ENCODE measurements at places on chromosomes 12 and 14.

DNA sequence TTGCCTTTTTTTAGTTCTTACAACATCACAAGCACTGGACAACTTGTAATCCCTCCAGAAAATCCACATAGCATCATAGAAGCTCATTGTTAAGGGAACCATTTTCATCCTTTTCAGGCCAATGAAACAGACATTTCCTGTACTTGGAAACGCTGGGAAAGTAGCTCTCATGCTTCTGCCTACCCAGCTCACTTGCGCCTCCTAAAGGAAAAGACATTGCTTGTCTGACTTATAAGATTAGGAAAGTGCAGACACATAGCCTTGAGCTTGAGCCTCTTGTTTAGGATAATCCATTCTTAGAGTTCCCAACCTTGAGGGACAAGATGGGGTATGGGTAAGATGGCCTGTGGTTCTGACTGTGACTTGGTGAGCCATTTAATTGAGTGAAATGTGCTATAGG is 589.5 kb downstream of the NOVA1 start:
- no peak for DNase-seq

DNA sequence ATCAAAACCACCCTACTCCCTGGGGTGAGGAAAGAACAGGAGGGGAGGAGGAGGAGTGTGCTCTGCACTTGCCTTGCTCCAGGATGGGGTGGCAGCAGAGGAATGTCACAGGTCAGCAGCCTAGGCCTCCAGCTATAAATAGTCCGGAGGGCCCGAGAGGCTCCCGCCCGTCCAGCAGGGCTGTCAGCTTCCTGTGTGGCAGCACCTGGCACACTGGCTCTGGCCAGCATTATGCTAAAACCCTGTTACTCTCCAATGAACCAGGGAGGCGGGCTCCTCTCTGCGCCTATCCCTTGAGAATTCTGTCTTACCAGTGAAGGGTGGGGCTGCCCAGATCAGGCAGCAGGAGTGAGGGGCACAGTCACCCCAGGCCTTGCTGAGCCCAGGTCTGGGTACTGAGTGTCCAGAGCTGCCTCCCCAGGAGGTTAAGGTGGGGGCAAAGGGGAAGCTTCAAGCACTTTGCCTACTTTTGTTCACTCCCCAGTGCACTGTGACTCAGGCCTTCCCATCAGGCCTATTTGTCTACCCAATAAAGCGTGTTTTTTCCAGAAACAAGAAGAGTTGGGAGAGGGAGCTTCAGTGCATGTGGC is 1.2 kb upstream of the COX14 start:
- peak; percentile 46 for DNase-seq

- no peak for DNase-seq
Measured at GRCh38 chr12:107552263-107552662, 133.3 kb upstream of the PWP1 start.

- DNase-seq: peak; percentile 29
Measured at GRCh38 chr14:88551980-88552431, 2.8 kb downstream of the PTPN21 start.

DNA sequence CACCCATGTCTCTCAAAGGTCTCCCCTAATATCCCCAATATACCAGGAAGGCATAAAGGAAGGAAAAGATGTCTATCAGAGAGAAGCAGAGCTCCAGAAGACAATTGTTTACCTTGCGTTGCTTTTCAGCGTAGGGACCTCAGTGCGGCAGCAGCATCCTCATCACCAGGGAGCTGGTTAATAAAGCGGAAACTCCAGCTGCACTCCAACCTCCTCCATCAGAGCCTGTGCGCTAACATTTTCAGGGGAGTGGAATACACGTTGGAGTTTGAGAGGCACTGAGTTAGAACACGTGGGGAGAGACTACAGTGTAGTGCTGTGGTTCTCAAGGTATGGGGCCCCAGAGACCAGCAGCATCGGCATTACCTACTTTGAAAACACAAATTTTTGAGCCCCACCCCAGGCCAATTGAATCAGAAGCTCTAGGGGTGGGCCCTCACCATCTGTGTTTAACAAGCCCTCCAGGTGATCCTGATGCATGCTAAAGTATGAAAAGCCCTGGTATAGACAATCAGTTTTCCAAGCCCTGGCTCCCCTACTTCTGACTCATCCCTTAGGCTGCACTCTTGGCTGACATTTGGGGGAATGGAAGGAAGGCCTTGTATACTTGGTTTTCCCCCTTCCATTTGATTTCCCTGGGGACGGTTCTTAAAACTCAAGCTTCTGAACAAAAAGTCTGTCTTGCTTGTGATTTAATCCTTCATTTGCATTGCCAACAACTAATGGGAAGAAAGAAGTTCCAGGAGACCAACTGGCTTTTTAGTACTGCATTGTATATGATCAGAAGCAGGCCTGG is 419.0 kb upstream of the CCDC196 start:
- no peak for DNase-seq

DNA sequence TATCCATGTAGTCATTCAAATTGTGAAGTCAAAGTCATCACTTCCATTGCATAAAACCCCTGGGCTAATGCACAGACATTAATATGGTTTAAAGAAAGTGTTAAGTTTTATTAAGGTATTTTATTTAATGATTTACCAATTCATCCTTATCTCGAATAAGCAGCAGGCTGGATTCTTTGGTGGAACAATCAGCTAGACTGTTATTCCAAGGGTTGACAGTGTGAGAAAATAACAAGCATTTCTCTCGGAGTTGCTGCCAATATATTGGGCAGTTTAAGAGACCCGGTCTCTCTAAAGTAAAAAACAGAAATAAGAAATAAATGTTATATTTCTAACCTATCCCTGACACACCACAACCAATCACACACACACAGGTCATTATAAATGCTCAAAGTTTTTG is 9.4 kb downstream of the KLRB1 start:
- no peak for DNase-seq

DNA sequence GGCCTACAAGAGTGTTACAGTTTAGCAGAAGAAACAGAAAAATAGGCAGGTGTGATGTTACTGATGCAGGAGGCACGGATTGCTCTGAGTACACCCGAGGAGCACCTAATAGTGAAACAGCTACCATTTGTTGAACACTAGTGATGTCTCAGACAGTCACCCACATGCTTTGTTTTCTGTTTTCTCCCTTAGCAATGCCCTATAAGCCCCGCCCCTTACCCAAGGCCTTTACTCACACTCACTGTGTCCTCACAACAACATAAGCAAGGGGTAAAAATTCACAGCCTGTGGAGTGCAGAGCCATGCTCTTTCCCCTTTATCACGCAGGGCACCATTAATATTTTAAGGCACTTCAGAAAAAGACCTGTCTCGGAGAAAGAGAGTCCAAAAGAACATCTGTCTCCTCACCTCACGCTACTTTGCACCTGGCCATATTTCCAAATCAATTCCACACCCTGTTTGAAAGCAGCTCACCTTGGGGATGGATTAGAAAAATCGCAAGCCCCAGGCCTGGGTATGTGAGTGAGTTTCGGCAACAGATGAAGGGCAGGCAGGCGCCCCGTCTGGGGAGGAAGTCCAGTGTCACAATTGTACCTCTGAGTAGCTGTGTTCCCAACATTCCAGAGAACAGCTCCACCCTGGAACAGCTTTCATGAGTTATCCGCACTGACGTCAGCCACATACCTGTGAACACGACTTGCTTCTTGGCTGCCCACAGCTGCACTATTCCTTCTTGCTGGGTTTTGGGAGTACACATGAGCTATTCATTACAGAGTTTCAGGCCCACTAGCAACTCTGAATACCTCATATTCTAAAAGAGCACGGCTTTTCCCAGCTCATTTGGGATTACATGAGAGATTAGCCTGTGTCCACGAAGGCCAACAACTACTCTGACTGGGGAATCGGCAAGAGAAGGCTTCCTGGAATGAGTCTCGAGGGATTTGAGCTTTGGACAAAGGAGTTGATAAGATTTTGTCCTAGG is 26.0 kb downstream of the MAPK1IP1L start:
- DNase-seq: peak; percentile 72

DNA sequence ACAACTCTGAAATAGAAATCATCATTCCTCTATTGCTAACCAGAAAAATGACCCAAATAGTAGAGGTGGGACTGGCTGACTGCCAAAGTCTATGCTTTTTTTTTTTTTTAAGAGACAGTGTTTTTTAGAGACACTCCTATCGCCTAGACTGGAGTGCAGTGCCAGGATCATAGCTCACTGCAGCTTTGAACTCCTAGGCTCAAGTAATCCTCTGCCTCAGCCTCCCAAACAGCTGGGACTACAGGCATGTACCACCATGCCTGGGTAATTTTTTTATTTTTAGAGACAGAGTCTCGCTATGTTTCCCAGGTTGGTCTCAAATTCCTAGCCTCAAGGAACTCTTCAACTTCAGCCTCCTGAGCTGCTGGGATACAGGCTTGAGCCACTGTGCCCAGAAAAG is 19.2 kb downstream of the NR2C1 start:
- no peak for DNase-seq

GRCh38 chr14:71094722-71095121 is 187.5 kb downstream of the PCNX1 start:
- DNase-seq: no peak

DNA sequence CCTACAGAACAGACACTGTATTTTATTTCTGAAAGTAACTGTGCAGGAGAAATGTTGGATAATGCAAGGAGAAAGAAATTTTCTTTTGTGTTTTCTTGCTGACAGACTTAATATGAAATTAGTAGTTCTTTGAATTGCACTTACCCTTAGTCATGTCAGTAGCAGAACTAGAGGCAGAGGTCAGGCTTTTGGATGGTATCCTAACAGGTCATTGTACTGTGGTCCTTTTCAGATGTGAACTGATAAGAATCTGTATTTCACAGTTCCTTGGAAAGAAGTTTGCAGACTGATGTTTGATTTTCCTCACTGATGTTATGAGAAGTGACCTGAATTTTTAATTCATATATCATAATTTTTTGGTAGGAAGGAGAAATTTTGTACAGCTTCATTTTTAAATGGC is 46.0 kb downstream of the VRK1 start:
- no peak for DNase-seq

DNA sequence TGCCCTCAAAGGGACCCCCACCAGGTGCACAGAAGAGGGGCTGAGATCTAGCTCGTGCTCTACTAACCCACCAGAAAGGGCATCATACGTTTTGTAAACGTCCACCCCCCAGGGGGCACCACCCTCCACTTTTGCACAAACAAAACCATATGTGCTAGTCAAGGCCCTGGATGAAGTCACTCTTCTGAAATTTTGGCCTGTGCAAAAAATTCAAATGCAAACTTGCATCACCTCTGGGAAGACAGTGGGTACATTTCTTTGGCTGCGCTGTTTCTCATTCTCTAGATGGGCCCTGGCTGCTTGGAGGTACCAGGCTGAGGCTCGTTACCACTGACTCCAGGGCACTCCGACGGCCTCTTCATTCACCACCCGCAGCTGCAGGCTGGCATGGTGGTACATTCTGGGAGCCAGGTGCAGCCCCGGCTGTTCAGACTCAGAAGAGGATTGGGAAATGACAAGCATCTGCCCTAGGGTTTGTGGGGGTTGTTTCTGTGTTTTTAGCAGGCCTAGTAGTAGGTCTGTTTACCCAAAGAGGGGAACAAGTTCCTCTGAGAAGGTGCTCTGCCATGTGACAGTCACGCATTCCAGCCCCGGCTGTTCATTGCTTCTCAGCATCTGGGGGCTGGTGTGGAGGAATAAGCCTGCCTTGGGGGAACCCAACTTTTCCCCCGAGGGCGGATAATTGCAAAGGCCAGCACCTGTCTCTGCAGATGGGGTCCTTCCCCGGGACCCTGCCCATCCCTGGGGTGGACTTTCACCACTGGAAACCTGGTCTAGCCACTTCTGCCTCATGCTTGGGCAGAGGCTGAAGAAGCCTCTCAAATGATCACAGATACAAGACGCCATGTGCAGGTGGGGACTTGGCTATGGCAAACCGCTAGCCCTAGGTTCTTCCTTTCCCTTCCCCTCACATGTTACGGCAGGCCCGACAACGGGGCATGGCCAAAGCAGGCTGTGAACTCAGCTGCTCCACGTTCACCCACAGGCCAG is 147.6 kb downstream of the DPF3 start:
- peak; percentile 64 for DNase-seq

DNA sequence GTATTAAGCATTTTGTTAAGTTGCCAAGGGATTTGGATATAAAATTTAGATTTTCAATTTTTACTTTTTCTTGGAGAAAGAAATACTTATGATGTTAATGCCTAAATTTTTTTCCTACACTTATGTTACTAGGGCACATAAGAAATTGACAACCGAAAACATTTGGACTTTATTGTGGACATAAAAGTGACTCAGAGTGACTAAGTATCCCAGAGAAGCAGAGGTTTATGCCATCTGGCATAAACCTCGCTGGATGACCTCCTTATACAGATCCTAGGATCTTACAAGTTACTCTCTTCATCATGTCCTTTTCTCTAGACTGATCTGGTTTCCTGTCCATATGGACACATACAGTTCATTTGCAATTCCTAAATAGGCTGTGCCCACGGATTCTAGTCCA is 89.8 kb downstream of the RERG start:
- DNase-seq: peak; percentile 33

GRCh38 chr12:44875417-44875953 is 630 bp downstream of the NELL2 start:
- DNase-seq: peak; percentile 32

GRCh38 chr14:31947680-31948595 is 129.2 kb upstream of the ARHGAP5 start:
- no peak for DNase-seq

DNA sequence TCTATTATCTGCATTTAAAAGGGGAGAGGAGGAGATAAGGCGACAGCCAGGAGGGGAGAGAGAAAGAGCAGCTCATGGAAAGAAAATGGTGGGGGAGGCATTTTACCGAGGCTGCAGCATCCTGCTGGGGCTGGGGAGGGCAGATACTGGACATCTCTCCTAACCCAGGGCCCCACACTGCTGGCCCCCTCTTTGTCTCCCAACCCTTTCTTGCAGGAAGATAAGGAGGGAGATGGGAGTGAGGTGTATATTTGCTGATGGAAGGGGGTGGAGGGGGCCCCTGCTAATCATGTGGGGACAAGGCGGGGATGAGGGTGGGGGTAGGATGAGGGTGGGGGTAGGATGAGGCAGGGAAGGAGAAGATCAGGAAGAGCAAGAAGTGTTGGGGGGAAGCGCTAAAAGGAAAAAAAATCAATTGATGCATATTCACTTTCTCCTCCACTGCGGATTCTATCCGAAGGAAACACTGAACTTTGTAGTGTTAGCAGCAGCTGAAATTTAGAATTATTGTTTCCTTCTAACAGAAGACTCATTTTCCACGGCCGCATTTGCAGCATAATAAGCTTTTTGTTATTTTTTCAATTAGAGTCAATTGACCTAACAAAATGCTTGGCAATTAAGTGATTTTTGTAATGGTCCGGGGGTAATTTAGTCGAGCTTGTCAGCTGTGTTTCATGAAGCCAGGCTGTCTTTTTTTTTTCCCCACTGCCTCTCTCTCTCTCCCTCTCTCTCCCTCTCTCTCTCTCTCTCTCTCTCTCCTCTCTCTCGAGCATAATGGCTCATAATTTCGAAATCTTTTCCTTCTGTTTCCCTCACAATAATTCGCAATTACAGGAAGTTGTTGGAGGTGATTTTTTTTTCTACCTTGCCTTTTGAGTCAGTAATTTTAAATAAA is 1134.6 kb downstream of the BCL11B start:
- DNase-seq: no peak

DNA sequence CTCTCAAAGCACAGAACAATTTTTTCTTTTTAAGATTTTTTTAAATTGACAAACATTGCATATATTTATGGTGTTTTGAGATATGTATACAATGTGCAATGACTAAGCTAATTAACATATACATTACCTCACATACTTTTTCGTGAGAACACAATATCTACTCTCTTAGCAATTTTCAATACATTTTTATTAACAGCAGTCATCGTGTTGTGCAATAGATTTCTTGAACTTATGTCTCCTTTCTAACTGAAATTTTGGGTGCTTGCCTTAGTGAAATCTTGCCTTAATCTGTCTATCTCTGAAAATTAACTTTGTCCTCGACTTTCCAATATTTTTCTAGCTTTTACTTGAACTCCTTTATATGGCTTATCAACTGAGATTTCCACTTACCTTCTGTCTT is 6.8 kb downstream of the OR10A7 start:
- DNase-seq: no peak

- peak; percentile 14 for DNase-seq
Measured at GRCh38 chr14:87944987-87945604, 47.9 kb downstream of the GALC start.

All from urothelium cell line (cell line).